ENCODE measurements at places on chromosomes 12 and 14.

DNA sequence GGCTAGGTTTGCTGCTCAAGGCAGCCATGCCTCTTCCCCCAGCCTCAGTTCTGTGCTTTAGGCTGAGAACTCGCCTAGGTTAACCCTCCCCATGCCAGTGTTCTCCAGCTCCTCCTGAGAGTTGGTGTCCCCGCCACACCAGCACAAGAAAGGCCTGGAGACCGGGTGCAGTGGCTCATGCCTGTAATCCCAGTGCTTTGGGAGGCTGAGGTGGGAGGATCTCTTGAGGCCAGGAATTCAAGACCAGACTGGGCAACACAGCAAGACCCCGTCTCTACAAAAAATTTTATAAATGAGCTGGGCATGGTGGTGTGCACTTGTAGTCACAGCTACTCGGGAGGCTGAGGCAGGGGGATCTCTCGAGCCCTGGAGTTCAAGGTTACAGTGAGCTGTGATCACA lies 10.2 kb downstream of the RIN3 start:
- no peak for DNase-seq

- no peak for DNase-seq
Observed at GRCh38 chr14:68239988-68240771, 420.6 kb downstream of the RAD51B start.

DNA sequence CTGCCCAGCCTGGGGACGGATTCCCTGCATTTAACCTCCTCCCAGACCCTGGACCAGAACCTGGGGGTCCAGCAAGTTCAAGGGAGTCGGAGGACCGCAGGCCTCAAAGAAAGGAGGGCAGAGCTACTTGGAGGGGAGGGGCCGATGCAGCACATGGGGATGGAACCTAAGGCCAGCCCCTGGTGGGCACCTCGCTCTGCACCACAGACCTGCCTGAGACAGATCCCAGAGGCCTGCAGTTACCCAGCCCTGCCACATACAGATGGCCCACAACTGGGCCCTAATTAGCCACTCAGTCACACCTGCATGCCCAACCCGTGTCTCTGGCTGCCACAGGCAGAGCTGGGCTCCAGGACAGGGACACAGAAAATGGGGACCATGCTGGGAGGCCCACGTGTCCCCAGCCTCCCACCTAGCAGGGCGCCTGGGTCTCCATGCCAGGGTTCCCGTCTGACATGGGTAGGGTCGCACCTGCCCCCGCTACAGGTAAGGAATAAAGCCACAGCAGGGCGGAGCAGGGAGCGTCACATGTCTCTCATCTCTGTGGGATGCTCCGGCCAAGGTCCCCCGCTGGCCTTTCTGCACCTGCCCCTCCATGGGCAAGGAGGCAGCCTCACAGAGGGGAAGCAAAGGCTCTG lies 16.7 kb downstream of the AKT1 start:
- DNase-seq, result no peak

DNA sequence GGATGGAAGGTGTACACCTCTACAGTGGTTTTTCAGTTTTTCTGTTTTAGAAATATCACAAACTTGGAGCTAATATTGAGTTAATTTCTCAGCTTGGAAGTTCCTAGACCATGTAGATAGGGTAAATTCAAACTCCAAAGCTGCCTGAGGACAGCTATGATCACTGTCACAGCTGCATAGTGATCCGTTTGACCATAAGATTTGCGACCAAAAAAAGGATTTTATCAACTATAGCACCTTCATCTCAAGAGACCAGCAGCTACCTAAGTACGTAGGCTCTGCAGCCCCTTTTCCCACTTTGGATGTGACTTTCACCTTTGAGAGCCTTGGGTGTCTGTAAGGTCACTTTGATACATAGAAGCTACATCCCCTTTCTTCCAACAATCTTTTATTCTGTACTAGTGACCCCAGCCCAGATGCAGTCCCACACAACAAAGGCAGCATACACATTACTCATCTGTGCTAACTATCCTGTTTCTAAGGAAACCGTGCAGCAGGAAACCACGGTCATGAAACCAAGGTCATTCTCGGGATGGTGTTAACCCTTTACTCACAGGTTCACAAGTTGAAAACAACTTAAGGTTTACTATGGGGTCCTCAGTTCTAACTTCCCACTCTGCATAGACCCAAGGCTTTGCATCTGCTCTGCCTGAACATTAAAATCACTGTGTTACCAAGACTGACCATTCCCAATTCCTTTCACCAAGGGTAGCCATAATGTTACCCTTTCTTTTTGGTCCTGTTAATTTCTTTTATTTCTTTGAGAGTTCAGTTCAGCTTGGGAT lies 75.4 kb downstream of the IFT81 start:
- DNase-seq, result peak; percentile 5

- no peak for DNase-seq
Observed at GRCh38 chr12:107152315-107152714, 59.0 kb upstream of the CRY1 start.

- DNase-seq, result peak; percentile 3
Observed at GRCh38 chr12:62434494-62435302, 31.9 kb upstream of the MON2 start.

- DNase-seq, result no peak
Observed at GRCh38 chr12:1488908-1489381, 105.4 kb downstream of the FBXL14 start.

GRCh38 chr14:25484906-25485305 lies 435.0 kb upstream of the STXBP6 start:
- DNase-seq, result no peak

Data from stimulated activated naive CD8-positive, alpha-beta T cell treated with anti-CD3 and anti-CD28 coated beads, Interleukin-15, amount 100 ng/mL, for 72 hours (primary cell).